MM.1S (cell line): ENCODE measurements at places on chromosomes 1 and 21.

- no peak for DNase-seq
These were observed 53.6 kb downstream of the MAB21L3 start for GRCh38 chr1:116164604-116165368.

GRCh38 chr1:36119456-36119855, 5.6 kb downstream of the COL8A2 start:
- DNase-seq: no peak

- peak; percentile 68 for DNase-seq
These were observed 27.6 kb upstream of the ZNF697 start for GRCh38 chr1:119675349-119676345.

- no peak for DNase-seq
These were observed 83.4 kb downstream of the VPS26C start for GRCh38 chr21:37183749-37184148.

DNA sequence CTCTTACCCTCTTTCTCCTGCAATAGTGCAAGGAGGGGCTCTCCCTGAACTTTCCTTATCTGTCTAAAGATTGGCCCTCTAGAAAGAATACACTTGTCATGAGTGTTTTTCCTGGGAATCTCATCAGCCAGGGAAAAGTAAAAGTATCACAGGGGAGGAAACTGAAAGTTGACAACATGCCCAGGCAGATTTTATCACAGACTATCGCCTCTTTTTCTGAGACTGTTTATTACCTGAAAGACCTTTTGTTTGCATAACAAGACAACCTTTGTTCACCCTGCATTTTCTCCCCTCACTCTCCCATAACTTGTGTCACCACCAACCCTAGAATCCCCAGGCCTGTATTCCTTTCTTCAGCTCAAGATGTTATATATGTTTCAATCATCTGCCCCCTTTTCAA, 794.7 kb upstream of the ADAMTS5 start:
- DNase-seq: no peak

GRCh38 chr21:25682382-25682781, 43.3 kb downstream of the JAM2 start:
- DNase-seq: no peak

GRCh38 chr1:115862403-115862802, 21.5 kb upstream of the NHLH2 start:
- DNase-seq: no peak

DNA sequence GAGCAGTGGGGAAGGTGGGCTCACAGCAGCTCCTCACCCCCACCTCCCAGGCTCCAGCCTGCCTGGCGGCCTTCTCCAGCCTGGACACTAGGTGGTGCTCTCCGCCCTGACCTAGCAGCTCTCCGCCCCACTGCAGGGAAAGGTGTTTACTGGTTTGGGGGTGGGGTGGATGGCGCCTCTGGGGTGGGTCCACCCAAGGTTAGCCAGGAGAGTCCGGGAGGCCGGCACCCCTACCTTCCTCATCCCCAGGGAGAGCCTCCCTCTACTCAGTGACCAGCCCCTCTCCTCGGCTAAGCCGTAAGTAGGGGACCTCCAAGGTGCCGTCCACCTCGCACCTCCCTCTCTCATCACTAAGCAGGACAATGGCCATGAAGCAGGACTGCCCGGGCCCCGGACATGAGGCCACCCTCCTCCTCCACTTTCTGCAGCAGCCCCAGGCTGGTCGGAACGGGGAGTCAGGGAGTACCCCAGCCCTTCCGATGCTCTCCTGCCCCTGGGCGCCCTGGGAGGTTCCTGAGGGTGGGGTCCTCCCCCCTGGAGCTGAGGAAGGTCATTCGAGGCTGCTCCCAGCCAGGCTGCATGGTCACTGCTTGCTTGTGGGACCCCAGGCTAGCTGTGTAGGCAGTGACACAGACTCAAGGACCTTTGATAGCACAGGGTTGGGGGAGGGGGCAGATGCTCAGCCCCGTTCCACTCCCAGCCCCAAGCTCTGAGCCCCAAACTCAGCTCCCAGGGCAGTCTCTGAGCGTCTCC, 101.4 kb upstream of the VAMP3 start:
- peak; percentile 30 for DNase-seq

GRCh38 chr1:109060707-109061106, 15.1 kb downstream of the TAF13 start:
- no peak for DNase-seq

GRCh38 chr1:147760481-147761260, at the start of gene GJA5:
GJA5 (minus strand) TSS chr1:147760602; CDS start chr1:147759238, 1,364 bp downstream.
- no peak for DNase-seq
